ENCODE measurements at places on chromosomes 2 and 18. TPM values are rescaled to one million over a fixed set of nuclear protein-coding genes. Genes with fewer than 3 reads are reported as not detected.

The RIT2 gene
- not detected for total RNA-seq

The GALNT5 gene
- not detected for total RNA-seq

The IL37 gene
- total RNA-seq, result not detected

The OTOS gene
- not detected for total RNA-seq

The GKN1 gene
- total RNA-seq, result not detected

The REG3G gene
- total RNA-seq, result not detected

The PROC gene
- total RNA-seq, result 0.33 TPM

The LOXL3 gene
- total RNA-seq, result not detected

The MC2R gene
- not detected for total RNA-seq

The CRYBA2 gene
- total RNA-seq, result not detected

The BUB1 gene
- total RNA-seq, result 3.1 TPM

The TWIST2 gene
- total RNA-seq, result not detected

The ZBTB7C gene
- total RNA-seq, result not detected

The CCDC74A gene
- total RNA-seq, result 1.3 TPM

The ARHGAP25 gene
- 36.7 TPM for total RNA-seq

The TMEM247 gene
- not detected for total RNA-seq

The VWA3B gene
- not detected for total RNA-seq

Data from CD8-positive, alpha-beta T cell (primary cell).